Non-pigmented ciliary epithelial cell (primary cell): ENCODE measurements at places on chromosomes 11 and 22.

GRCh38 chr22:33684087-33684486 lies 236.2 kb downstream of the LARGE1 start:
- DNase-seq = no peak

GRCh38 chr11:66334605-66335442 lies 1.4 kb downstream of the RIN1 start:
- DNase-seq = no peak

DNA sequence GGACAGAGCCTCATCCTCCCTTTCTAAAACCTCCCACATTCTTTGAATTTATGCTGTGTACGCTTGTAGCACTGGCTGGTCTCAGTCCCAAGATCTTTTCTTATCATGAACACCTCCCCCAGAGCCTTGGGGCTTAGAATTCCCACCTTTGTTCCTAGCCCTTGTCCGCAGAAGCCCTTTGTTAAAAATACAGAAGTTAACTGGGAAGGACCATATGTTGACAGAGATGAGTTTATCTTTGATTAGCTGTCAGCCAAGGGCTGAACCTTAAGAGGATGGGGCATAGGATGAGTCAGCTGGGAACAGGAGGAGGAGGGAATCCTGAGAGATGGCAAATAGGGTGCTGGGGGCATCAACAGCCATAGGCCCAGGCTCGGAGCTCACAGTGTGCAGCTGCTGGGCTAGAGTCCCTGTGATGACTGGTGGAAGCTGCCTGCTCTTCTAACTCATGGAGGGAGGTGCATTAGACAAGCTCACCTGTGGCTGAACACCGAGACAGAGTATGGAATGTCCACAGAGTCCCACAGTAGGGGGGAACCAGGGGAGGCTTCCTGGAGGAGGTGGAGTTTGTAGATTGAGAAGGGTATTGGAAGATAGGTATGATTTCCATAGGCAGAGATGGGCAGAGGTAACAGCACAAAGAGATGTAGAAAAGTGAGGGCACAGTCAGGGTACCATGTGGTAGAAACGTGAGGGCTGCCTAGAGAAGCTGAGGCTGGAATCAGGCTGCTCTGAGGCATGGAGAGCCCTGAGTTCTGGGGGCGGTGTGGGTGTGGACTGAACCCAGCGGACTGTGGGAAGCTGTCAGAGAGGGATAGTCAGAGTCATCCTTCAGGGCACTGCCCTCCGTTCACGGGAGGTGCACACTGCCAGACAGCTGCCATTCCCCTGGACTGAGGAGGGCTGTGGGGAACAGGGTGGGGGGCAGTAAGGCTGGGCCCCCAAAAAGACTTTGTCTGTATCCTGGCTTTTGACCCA lies 9.9 kb downstream of the MICAL2 start:
- DNase-seq = no peak

DNA sequence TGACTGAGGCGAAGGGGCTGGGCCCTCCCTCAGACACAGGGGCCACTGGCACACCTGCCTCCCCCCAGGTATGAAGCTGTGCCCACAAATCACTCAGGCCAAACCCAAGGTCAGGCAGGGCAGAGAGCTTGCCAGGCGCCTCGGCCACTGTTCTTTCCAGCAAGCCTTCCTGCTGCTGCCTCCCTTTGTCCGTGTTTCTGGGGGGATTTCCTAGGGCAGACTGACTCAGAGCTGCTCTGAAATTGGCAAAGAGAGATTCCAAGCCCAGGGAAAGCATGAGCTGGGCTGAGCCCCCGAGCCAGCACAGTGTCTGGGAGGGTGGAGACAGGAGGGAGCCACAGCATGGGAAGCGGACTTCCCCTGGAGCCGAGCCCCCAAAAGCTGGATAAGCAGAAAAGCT lies 33.2 kb downstream of the PPP2R1B start:
- DNase-seq = no peak

DNA sequence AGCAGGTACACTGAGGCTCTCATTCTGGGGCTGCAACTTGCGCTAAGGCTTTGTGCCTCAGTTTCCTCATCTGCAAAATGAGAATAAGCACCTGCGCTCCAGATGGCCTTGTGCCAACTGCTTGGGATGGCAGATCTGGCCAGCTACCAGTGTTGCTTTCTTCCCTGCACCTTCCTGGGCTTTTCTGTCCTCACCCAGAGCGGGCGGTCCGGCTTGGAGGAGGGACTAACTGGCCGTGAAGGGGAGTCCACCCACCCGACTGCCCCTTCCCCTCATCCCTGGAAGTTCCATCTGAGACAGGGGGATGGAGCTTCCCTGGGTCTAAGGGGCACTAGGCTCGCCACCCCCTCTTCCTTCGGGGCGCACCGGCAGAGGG lies 3.5 kb downstream of the SLC16A8 start:
- DNase-seq = no peak

DNA sequence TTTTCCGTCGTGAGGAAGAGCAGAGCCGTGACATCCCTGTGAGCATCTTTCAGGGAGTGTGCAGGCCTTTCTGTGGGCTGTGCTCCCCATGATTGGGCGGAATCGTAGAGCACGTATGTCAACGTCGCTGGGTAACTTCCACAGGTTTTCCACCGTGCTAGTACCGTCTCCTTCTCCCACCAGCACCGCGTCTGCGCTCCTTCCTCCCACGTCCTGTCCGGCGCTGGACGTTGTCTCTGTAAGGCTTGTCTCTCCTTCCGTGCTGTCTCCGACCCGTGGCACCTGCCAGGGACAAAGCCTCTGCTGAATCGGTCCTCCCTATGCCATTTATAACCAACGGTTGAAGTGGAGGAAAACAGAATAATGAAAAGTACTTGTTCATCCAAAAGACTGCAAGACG lies 386.7 kb downstream of the BRD1 start:
- no peak for DNase-seq

DNA sequence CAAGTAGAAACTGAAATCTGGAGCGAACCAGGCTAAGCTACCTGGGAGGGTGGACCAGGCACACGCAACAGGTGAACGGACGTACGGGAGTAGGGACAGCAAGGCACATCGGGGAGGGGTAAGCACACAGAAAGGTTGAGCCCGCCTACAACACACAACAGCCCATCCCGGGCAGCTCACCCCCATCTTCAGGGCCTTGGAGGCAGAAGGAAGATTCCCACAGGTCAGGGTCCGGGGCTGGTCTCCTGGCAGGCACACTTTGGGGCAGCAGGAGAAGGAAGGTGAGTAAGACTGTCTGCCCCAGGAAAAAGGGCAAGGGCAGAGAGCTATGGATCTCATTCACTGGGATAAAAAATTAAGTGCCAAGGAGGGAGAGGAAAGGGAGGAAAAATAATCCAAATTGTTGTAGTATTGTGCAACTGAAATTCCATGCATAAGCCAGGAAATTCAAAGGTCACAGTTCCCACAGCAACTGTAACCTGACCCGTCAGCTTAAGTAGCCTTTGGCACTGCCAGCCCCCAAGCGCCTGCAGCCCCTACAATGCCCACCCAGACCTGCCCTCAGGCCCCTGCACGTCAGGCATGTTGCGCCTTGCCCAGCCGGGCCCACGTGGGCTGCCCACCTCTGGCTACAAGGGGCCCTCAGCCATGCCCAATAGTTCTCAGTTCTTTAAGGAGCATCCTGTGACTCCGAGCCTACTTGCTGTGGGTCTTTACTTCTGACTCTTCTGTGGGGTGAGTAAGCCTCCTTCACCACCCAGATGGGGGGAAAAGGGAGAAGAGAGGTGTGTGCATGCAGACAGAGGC lies 51.8 kb downstream of the MICAL3 start:
- no peak for DNase-seq

GRCh38 chr11:72380132-72380503 lies 54.2 kb downstream of the CLPB start:
- DNase-seq = no peak

GRCh38 chr11:3995307-3995706 lies 99.3 kb upstream of the RRM1 start:
- no peak for DNase-seq
